ENCODE measurements at places on chromosomes 6 and 20.

DNA sequence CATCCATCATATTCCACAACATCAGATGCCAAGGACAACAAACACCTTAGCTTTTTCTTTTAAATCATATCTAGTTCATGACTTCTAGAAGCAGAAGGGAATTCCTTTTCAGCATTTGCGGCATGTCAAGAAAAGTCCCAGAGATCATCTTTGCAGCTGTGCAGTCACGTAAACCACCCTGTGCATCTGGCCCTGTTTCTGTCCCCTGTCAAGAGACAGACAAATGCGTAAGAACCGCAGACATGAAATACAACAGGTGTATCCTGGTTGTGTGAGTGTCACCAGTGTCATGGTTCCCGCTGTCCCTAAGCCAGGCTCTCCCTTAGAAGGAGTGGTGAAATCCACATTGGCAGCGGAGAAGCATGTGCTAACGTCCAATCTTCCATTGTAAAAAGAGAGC lies 28.1 kb downstream of the LY86 start:
- no peak for DNase-seq

DNA sequence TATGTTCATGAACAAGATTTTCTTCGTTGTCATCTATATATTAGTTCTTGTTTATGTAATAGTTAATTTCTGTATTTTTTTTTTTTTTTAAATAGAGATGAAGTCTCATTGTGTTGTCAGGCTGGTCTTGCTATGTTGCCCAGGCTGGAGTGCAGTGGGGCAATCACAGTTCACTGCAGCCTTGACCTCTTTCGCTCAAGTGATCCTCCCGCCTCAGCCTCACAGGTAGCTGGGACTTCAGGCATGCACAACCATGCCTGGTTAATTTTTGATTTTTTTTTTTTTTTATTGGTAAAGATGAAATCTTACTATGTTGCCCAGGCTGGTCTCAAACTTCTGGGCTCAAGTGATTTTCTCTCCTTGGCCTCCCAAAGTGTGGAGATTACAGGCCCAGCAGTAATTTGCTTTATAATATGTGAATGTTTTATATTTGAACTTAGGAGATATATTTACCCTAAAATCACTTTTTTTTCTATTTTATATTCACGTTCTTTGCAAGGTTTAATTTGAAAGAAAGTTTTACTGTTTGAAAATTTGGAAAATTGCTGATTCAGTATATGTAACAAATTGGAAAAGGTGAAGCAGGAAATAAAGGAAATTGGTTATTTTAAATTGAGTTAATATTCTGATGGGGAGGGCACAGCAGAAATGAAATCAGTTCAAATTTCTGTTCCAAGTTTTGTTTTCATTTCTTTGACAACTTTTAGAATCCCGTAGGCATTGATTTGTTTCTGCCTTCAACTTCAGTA lies 56.2 kb downstream of the ZFAND3 start:
- no peak for DNase-seq

DNA sequence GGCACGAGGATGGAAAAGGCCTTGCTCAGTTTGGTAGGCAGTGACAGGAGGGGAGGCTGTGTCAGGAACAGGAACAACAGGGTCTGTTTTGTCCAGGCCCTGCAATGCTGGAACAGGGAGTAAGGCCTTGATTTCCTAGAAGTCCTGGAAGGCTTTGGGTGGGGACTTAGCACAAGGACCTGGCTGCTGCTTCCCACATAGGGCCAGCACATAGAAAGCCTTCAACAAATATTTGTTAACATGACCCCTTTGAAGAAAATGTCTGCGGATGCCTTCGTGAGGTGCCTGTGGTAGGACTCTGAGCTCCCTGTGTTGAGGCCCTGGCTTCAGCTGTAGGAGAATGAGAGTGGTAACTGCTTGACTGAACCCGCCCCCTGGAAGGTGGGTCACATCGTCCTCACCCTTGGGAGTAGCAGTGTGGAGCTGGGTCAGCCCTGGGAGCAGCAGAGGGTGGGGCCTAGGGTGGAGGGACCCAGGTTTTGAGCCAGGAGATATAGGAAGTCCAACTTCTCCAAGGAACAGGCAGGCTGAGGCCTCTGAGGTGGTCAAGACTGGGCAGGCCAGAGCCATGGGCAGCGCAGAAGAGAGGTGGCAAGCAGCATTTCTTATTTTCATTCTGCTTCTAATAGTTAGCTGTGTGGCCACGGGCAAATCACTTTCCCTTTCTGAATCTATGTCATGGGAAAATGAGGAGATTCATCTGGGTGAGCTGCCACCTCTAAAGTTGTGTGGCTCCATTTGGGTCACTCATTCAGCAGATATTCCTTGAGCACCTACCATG lies 50.0 kb downstream of the CNBD2 start:
- DNase-seq: peak; percentile 29

- no peak for DNase-seq
Measured at GRCh38 chr20:8216375-8217200, 84.5 kb downstream of the PLCB1 start.

DNA sequence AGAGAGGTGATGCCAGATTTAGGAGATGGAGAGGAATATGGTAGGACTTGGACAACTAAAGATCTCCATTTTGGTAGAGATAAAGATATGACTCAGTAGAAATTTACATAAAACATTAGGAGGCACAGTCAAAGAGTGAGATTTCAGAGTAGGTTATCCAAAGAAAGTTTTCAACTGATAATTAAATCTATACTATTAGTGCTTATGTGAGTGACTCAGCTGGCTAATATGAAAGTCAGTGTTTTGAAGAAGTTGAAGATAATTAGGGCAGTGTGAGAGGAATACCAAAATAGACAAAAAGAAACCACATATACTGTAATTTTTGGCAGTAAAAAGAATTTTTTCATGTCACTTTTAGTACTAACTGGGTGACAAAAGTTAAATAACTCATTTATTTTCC lies 712.8 kb upstream of the HS3ST5 start:
- DNase-seq: no peak

DNA sequence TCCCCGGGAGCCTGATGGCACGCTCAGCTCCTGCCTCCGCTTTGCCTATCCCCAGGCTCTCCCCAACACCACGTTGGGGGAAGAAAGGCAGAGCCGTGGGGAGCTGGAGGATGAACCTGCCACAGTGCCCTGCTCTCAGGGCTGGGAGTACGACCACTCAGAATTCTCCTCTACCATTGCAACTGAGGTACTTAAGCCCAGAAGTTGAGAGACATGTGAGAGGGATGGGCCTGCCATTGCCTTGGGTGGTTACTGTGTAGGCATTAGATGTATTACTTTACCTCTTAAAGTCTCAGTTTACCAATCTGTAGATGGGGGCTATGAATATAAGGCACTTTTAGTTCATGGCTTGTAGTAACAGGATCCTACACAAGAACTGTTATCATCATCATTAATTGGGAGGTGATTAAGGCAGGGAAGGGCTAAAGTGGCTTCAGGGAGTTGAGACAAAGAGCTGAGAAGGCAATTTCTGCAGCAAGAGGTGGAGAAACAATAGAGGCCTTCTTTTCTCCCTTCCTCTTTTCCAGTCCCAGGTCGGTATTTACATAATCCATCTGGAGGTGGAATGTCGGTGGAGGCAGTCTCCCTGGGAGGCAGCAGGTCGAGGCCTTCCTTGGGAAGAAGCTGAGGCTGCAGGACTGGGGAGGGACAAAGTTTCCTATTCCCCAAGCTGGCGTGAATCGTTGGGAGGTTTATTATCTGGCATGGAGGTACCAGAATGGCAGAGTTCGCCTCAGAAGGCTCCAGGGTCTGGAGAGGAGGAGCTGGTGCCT lies 691 bp downstream of the SLC22A7 start:
- no peak for DNase-seq

DNA sequence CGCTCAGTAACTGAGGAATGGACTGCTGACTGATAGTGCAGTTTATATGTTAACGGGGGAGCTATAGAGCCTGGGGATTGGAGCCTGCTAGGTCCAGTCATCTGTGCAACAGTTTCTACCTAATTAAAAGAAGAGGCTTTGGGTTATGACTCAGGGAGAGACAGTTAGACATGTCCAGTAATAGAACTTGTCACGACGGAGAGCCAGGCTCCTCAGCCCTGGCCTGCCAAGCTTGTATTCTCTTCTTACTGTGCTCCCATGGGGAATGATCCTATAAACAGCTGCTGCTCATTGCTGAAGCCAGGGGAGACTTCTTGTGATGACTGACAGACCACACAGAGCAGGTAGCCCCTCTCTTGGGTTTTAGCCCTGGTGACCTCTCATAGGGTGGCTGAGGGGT lies 69.3 kb downstream of the SYNJ2 start:
- DNase-seq: no peak

- no peak for DNase-seq
Measured at GRCh38 chr20:62819494-62820174, 2.8 kb downstream of the COL9A3 start.

GRCh38 chr20:51183451-51183850 lies 160.5 kb upstream of the KCNG1 start:
- no peak for DNase-seq

DNA sequence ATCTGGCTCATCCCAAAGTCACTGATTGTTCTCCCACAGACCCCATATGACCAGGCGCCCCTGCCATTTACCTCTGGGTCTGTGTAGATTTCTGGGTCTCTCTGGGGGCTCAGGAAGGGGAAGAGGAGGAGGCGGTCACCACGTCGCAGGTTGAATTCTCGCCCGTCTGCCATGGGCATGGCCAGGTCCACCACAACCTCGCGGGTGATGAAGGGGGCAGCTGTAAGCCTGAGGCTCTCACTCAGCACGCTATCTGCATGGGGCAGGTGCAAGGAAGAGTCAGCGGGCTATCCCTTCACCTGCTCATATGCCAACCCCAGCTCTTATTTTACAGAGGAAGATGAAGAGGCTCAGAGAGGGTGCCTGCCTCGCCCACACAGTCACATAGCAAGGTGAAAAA lies 30.5 kb upstream of the KCNB1 start:
- DNase-seq: no peak

- no peak for DNase-seq
Measured at GRCh38 chr20:39398656-39399055, 436.5 kb downstream of the DHX35 start.

GRCh38 chr6:111243095-111243494 lies 155.8 kb downstream of the SLC16A10 start:
- no peak for DNase-seq

- no peak for DNase-seq
Measured at GRCh38 chr20:53819973-53820451, 226.4 kb upstream of the ZNF217 start.

- no peak for DNase-seq
Measured at GRCh38 chr6:91278416-91278815, 691.5 kb upstream of the MAP3K7 start.

Data from lung (tissue), 17 donors.